Non-pigmented ciliary epithelial cell (primary cell): ENCODE measurements at places on chromosomes 7 and 10.

- no peak for DNase-seq
Observed at GRCh38 chr7:134495546-134495945, 31.8 kb upstream of the AKR1B10 start.

- peak; percentile 27 for DNase-seq
Observed at GRCh38 chr10:19659920-19660655, 156.1 kb upstream of the PLXDC2 start.

DNA sequence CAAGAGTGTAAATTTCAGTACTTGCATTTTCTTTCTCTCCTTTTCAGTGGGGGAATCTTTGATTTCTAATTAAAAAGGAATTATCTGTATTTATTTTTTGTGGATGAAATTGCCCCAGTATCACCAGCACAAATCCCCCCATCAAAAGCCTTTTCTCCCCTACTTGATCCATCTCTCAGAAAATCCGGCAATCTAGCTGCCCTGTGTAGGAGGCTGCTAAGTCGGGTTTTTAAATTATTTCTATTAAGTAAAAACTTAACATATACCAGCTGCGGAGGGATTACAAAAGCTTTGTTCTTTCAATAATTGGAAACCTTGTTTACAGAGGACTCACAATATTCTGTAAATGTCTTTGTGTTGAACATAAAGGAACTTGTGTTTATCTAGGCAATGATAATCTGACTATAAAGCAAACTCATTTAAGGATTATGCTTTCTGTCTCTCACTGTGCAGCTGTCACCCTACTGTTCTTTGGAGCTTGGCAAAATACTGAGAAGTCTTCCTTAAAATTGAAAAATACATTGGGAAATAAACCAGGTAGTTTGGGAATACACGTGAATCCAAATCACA lies 177.4 kb upstream of the PRR15 start:
- no peak for DNase-seq

GRCh38 chr7:111262293-111263116 lies 171.6 kb downstream of the LRRN3 start:
- no peak for DNase-seq

- DNase-seq: no peak
Observed at GRCh38 chr10:117830205-117830604, 216.5 kb downstream of the RAB11FIP2 start.

GRCh38 chr10:117502421-117503243 lies 39.9 kb upstream of the EMX2 start:
- no peak for DNase-seq

DNA sequence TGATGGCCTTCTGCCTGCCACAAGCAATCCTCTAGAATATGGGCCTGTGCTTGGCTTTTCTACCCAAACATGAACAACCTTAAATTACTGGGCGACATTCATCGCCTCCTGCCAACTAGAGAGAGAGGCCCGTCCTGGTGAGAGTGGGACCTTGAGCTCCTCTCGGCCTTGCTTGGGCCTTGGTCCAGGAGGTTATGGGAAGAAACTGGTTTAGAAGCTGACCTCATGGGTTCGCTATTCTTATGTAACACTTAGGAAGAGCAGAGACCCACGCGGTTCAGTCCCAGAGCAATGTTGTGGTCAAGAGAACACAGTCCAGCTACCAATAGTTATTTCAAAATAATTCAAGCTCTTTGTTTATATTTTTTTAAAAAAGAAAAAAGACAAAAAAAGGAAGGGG lies 176.3 kb upstream of the ZNF32 start:
- DNase-seq: peak; percentile 53

DNA sequence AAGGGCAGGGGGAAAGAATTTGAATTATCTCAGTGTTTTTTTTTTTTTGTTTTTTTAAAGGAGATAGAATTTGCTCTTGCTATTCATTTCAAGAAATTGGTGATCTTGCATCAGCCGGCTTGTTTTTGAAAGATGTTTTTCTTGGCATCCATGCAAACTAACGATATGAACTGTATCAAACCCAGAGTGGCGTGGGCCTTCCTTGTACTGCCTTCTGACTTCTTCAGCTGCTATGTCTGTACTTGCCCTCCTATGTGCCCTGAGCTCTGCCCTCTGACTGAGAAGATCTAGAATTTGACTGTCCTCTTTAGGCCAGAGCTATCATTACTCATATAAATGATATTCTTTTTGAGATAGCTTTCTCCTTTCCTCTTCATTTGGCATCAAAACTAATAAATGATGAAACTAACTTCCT lies 183.1 kb downstream of the EXOC4 start:
- peak; percentile 71 for DNase-seq

DNA sequence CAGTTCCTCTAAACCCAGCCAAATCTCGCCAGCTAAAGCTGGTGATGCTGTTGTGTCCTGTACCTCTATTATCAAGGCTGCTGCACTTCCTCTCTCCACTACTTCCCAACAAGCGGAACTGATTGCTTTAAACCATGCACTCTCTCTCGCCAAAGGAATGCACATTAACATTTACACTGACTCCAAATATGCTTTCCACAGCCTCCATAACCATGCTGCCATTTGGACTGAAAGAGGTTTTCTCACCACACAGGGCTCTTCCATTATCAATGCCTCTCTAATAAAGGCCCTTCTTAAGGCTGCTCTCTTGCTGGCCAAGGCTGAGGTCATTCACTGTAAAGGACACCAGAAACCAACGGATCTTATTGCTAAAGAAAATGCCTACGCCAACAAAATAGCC lies 11.4 kb upstream of the LRRC61 start:
- DNase-seq: no peak

DNA sequence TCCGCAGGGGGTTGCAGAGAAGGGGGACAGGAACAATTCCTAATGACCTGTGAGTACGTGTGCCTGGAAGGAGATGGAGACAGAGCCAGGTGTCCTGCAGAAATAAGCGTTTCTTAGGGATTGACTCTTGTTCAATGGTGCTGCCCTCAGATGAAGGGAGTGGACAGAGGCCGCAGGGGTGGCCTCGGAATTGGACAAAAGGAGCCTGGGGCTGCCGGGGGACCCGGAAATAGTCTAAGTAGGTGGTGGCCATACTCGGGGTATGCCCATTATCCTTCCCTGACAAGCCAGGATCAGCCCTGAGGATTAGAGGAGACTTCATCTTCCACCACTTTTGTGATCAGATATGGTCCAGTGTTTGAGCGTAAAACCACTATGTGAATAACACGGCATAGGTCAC lies 39.2 kb downstream of the ELFN1 start:
- DNase-seq: no peak

DNA sequence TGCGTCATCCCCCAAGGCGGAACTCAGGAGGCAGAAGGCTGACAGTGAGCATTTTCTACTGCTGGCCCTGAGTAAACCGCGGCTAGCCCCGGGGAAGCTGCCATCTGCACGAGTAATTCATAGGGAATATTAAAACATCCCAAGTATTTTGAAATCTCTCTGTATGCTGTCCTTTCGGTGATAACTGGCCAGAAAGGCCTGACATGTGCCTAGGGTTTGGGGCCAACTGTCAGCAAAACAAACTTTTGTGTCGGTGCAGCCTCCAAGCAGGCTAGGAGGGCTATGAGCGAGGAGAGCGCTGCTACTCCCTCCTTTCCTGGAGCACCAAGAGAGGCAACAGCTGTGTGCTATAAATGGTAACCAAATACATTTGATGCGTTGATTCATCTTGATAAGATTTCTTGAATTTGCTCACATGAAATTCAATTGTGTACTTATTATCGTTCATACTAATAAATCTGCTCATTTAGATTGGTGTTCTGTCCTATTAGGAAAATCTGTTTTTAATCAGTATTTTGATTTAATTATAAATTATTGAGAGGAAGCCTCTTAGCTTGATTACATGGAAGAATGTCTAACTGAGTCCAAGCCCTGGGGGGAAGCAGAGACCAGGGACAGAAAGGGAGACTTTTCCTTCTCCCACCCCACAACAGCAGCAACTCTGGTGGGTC lies 124.4 kb upstream of the NPS start:
- no peak for DNase-seq

DNA sequence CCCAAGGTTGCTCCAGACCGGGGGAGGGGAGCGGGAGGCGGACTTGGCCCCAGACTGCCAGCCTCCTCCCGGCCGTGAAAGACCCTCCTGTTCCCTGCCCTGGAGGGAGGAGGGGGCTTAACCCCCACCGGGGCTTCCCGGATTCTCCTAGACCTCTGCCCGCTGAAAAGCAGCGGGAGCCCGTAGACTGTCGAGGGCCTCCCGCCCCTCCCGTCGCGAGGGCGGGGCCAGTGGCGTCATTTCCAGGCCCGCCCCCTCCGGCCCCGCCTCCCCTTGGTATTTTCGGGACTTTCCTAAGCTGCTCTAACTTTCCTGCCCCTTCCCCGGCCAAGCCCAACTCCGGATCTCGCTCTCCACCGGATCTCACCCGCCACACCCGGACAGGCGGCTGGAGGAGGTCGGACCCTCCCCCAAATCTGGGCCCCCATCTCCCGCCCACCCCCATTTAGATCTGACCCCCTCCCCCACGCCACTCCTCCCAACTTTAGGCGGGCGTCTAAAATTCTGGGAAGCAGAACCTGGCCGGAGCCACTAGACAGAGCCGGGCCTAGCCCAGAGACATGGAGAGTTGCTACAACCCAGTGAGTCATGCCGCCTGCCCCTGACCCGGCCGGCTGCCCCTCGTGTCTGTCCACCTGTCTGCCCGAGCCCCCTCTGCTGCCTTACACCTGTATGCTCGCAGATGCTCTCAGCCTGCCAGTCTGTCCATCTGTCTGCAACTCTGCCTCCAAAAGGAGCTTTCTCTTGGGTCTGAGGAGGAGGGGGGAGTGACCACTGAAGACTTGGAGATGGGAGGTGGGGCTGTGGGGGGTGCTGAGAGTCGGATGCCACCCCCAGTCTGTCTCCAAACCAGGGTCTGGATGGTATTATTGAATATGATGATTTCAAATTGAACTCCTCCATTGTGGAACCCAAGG lies at the start of gene NFKB2:
Gene NFKB2, plus strand, starts transcription at position 306 of the 917 bp plus-strand sequence. Its CDS starts 255 bp downstream, at position 561.
- DNase-seq: no peak

DNA sequence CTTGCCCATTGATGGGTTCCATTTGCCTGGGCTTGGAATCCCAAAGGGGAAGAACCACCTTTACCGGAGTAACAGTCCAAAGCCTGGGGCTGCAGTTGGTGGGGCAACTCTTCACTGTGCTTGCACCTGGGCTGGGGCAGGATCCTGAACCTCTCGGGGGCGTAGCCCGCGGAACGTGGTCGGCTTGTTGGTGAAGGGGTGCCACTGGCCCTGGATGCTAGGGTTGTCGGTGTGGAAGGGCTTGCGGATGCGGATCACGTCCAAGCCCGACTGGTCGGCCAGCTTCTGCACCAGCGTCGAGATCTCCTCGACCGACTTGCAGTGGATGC lies 710 bp downstream of the MRPL43 start:
- DNase-seq: no peak

GRCh38 chr7:88455696-88456095 lies 149.0 kb upstream of the STEAP4 start:
- DNase-seq: peak; percentile 1

DNA sequence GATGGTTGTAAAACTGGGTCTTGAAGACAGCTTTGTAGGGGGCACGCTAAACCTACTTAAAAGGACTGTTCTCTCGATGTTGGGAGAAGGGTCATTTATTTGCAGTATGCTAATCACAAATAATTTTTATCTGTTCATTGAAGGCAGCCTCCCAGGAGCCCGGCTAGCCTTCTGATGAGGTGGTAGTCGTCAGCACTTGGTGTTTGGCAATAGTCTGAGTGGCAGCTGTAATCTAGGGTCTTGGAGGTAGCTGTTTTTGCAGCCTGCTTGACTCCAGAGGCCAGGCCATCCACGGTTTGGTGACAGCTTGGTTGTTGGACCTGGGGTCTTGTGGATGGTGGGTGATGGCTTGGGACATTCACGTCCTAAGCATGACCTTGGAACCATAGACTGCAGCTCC lies 2.2 kb downstream of the GTF2IRD1 start:
- no peak for DNase-seq

DNA sequence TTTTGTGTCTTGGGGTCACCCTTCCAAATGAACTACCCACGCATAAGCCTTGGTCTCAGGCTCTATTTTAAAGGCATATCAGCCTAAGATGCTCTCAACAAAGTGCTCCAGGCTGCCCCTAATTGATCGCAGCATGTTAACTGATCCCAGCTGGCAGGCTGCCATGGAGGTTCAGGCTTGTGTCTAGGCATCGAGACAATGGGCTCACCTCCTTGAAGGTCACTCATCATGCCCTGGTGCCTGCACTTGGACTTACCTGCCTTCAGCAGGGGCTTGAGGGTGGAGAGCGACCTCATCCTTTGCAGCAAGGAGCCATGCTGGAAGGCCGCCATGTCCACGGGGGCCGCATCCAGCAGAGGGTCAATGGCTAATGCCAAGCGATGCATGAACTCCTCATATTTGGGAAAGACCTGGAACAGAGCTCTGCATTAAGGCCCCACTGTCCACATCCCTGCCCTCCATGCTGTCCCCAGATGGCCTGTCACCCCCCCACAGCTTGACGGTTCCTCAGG lies 17.8 kb downstream of the PYROXD2 start:
- no peak for DNase-seq

- DNase-seq: no peak
Observed at GRCh38 chr10:132876993-132877431, 65.4 kb downstream of the CFAP46 start.

DNA sequence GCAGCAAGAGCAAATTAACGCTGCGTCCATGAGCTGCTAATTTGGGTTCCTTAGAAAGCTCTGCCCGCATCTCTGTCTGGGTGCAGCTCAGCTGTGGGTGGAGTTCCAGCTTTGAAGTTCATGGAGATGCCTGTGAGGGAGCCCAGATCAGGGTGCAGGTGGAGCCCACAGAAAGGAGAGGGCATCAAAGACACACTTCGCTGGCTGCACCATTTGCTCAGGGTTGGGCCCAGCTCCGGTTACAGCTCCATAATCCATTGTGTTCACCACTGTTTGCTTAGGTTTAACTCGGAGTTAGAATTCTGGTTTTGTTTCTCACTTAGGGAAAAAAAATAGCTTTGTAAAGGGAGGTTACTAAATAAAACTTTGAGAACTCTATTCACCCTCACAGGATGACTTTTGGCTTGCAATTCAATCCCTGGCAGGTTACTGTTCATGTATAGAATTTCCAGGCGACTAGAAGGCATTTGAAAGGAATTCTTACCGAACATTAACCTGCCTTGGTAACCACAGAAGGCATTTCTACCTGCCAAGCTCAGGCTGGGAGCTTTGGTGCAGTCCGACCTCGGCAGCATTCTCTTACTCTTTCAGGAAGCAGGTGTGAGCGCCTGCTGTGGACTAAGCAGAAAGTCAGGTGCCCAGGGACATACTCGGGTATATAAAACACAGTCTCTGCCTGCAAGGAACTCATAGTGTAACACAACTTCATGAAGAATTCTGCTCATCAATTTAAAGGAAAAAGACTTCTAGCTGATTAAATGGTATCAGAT lies 179.5 kb upstream of the RNF32 start:
- DNase-seq: no peak

DNA sequence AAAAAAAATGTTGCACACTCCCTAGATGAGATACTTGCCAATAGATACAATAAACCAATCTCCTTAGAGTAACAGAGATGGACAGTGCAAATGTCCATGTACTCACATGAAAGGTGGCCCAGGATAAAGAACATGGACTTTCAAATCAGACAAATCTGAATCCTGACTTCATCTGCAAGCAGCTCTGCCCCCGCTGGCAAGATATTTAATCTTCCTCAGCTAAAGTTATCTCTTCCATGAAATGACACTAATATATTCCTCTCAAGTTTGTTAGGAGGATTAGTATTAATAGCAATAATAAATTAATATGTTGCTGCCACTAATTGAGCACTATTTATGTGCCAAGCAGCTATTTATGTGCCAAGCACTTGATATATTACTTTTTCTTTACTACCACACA lies 148.6 kb upstream of the YAE1 start:
- DNase-seq: no peak

GRCh38 chr10:21468086-21468485 lies 57.4 kb downstream of the SKIDA1 start:
- no peak for DNase-seq

- no peak for DNase-seq
Observed at GRCh38 chr7:33050535-33051318, 11.8 kb downstream of the NT5C3A start.

- peak; percentile 53 for DNase-seq
Observed at GRCh38 chr10:124063750-124064603, 29.4 kb downstream of the CHST15 start.
